ENCODE measurements at places on chromosomes 3 and 15. TPM values are rescaled to one million over a fixed set of nuclear protein-coding genes. Genes with fewer than 3 reads are reported as not detected.

TTLL13 gene
- total RNA-seq, result not detected

DNA sequence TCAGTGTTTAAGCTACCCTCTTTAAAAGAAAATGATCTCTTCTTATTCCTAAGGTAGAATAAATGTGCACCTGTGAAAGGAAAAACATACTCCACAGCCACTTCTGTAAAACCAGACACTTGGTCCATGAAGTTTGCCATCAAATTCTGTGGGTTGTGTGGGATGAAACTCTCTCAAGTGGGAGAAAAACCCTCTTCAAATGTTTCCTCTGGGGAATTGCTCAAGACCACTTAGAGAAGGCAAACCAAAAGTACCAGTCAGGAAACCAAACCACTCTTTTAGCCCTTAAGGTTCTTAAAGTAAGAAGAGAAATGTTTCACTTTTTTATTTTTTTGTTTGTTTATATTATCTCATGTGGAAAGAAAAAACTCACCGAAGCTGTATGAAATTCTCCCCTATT lies 1.2 kb downstream of the COL8A1 start:
- DNase-seq, result peak; percentile 51

HHLA2 gene
- not detected for total RNA-seq

PPM1L gene
- 1.6 TPM for total RNA-seq

UBR1 gene
- total RNA-seq, result 19.8 TPM

GRCh38 chr3:159322322-159322939 lies 520.6 kb downstream of the MFSD1 start:
- peak; percentile 39 for DNase-seq

DNA sequence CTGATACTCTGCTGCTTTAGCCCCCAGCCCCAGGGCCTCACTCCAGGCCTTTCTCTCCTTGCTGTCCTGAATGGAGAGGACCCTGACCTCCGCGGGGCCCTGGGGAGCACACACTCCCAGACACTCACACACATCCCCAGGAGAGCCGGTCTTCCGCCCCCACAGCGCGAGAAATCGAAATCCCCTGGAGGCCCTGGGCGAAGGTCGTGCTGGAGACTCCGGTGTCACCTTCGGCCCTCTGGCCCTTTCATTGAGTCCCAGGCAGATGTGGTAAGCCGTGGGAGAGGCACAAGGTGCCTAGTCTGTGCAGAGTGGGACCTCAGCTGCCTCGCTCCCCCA lies 848 bp upstream of the GOLGA8B start:
- DNase-seq, result no peak

DNA sequence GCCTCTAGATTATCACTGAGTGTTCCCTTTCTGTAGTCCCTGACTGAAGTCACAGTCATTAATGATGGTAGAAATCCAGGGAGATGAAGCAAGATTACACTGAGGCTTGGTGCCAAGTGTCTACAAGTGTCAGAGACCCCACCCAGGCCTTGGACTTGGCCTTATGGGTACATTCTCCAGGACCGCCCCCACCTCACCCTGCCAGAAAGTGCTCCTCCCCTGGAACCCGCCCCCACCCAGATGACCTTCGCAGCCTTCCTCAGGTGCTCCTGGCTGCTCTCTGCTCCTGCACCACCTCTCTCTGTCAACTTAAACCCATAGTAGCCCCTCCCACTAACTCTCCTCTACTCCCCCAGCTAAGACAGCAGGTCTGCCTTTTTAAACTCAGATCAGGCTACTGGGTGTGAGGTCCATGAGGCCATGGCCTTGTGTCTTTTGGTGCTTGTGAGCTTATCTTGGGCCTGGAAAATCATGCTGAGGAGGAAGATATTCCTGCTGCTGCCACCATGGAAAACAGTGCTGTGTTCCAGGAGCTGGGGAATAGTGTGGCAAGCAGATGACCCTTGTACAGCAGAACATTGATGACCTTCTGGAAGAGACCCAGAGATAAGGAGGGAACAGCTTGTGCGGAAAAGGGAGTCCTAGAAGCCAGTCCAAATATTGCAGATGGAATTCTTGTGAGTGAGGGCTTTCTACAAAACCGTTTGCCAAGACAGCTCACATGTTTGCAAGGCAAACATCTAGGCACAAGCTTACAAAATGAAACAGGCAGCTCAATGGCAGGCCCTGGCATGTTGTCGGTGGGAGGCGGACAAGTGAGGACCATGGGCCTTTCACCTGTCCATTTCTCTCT lies 40.3 kb upstream of the NDUFB4 start:
- no peak for DNase-seq

DNA sequence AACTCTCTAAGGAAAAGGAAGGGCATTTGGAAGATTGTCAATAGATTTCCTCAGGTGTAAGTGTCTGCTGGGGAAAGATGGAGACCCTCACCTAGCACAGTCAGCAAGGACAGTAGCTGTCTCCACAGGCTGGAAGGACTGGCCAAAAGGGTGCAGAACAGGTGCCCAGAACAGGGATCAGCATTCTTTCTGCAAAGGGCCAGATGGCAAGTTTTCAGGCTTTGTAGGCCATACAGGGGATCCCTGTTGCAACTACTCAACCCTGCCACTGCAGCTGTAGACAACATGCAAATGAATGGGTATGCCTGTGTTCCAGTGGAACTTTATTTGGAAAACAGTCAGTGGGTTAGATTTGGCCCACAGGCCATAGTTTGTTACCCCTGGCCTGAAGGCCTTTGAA lies 8.1 kb downstream of the AGBL1 start:
- DNase-seq, result no peak

- no peak for DNase-seq
Measured at GRCh38 chr15:88803241-88803919, at the start of gene ACAN. ACAN (plus strand) TSS chr15:88803436; CDS start chr15:88836207, 32,771 bp downstream.

THRB gene
- total RNA-seq, result 0.98 TPM

Measured in RPMI7951 (cell line).